Stimulated activated CD4-positive, alpha-beta T cell treated with anti-CD3 and anti-CD28 coated beads, Interleukin-4, amount 100 ng/mL, for 4 hours (primary cell): ENCODE measurements at places on chromosomes 1 and 21.

GRCh38 chr1:40988280-40988679 is 8.8 kb downstream of the CTPS1 start:
- no peak for DNase-seq

- no peak for DNase-seq
Observed at GRCh38 chr1:12098786-12099185, 35.7 kb downstream of the TNFRSF8 start.

GRCh38 chr1:168966636-168967035 is 139.9 kb upstream of the ATP1B1 start:
- DNase-seq = no peak

- no peak for DNase-seq
Observed at GRCh38 chr1:32073299-32074229, 825 bp downstream of the TMEM39B start.

GRCh38 chr1:241782396-241782795 is 65.6 kb upstream of the EXO1 start:
- no peak for DNase-seq

DNA sequence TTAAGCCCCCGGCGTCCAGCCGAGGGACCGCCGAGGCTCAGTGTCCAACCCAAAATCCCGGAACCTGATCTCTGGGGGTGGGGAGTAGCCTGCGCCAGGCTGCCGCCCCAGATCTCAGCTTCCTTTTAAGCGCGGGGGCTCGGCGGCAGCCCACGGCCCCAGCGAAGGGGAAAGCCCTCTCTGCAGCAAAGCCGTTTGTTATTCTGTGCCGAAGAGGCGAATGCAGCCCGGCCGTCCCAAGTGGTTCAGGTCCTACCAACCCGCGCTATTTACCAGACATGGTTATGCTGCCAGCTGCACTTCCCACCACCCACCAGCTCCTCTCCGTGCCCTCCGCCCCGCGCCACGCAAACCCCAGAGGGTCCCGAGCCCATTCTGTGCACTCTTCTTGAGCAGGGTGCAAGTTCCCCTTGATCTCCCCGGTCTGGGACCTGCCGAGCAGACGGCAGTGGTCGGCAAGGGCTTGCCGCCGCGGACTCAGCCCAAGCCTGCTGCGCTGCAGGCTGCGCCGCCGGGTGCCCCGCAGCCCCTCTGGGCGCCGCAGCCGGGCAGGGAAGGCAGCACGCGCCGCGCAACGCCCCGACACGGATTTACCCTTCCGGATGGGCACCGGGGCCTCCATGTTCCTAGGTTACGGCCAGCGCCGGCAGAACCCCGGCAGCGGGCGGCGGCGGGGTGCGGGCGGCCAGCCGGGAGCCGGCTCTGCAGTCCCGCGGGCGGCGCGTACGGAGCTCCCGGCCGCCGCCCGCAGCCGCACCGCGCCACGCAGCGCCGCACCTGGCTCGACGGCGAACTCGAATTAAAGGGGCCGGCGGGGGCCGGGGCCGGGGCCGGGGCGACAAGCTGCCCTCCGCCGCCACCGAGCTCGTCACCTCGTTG is 738 bp upstream of the KCNA2 start:
- no peak for DNase-seq

- DNase-seq = no peak
Observed at GRCh38 chr21:28657566-28657965, 335.1 kb downstream of the LTN1 start.
